ENCODE measurements at places on chromosomes 1 and 21.

DNA sequence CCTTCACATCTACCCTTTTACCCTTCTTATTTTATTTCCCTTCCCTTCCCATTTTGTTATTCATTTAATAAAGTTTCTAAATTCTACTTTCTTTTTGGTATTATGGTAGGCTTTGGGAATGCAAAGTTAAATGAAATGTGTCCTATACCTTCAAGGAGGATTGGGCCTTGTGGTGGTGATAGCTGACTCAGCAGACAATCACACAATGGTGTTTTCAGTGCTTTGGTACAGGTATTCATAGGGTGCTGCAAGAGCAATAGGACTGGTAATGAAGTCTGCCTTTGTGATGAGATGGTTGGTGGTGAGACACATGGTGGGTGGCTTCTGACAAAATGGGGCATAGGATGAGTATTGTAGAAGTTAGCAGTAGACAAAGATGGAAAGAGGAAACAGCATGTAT lies 21.9 kb upstream of the SPAG17 start:
- no peak for DNase-seq

GRCh38 chr1:12014141-12014991 lies 4.9 kb upstream of the MIIP start:
- peak; percentile 18 for DNase-seq

DNA sequence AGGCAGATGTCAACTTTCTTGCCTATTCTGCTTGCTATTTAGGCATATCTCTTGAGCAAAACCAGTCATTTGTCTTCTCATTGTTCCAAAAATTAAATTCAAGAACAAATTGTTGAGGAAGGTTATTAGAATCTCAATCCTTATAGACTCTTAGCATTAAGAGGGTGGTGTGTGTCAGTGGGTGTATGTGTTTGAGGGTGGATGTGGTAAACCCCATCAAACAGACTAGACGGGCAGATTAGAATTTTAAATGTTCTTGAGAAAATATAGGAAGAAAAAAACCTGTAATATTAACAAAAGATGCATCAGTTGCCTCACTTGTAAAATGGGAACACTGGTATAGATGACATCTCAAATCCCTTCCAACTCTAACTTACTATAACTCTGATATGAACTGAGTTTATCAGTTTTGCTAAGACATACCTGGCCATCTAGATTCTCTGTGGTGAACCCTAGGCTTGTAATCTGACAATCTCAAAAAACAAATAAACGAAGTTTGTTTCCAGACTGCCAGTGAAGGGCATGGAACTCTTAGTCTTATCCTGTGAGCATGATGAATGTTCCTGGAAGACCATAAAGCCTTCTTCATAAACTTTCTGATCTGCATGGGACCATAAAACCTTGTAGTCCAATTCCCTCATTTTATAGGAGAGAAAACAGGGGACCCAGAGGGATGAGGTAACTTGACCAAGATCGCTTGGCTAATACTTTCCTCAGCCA lies 176.3 kb upstream of the SGIP1 start:
- DNase-seq, result no peak

DNA sequence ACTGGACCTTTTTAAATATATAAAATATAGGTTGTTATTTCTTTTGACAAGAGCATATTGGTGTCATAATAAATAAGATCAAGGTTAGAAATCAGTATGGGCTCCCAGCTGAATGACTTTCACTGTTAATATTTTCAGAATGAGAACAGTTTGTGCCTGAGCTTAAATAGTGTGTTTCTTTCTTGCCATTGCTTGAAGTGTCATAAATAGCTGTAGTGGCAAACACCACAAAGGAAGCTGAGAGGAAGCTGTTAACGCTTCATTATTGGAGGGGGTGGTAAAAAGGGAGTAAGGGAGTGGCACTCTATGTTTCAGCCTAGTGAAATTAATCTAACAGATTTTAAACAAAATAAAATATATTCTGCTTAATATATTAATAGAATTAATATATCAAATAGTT lies 1089.8 kb upstream of the NCAM2 start:
- no peak for DNase-seq
